ENCODE measurements at places on chromosomes 2 and 18.

GRCh38 chr2:241154915-241155314 is 4.6 kb downstream of the PPP1R7 start:
- DNase-seq = no peak

GRCh38 chr18:24567199-24567598 is 106.8 kb downstream of the HRH4 start:
- no peak for DNase-seq

- DNase-seq = no peak
Observed at GRCh38 chr2:153071090-153071489, 352.7 kb downstream of the ARL6IP6 start.

- DNase-seq = no peak
Observed at GRCh38 chr2:234559609-234560008, 62.7 kb upstream of the ARL4C start.

DNA sequence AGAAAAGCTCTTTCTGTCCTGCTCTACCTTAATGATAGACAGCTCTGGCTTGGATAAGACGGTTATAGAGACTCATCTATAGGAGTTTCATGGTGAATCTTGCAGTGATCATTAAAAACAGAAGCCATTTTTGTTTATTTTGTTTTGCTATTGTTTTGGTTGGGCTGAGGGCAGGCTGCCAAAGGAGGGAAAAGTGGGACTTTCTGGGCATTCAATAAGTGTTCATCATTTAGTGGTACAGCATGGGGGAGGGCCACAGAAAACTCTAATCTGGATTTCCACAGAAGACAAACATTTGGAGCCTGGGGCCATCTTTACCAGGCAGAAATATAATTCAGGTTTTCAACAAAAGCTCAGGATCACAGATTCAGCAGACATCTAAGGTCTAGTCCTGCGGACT is 62.4 kb upstream of the EFEMP1 start:
- no peak for DNase-seq

DNA sequence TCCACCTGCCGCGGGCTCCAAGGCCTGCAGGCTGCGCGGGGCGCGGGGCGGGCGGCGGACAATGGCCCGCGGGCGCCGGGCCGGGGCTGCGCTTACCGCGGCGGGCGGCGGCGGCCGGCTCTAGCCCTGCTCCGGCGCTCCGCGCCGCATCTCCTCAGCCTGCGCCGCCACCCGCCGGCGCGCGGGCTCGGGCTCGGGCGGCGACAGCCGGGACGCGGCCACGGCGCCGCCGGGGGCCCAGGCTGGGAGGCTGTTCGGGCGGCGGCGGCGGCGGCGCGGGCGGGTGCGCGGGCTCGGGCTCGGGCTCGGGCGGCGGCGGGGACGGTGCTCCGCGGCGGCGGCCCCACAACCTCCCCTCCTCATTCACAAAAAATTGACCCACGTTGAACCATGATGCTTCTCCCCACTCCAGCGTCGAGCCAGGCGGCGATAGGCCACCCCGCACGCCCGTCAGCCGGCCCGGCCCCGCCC is at the start of gene HDAC4:
Gene HDAC4 (minus strand): TSS at position 425 of the 471 bp plus-strand sequence. CDS start 48,321 bp downstream, outside the sequence.
- DNase-seq = no peak

DNA sequence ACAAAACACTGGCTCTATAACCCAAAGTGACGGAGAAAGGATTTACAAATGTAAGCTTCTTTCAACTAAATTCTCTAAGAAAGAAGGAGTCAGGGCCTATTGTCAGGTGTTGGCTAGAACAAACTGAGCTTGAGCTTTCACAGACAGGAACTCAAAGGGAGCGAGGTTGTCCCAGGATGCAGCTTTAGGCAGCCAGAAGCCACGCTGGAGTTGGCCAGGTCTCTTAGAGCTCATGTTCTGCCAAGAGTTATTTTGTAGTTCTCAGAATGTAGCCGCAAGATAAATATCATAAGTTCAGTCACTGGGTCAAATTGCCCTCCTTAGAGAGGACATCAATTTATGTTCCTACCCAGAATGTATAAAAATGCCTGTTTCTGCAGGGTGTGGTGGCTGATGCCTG is 54.1 kb upstream of the GREB1L start:
- DNase-seq = no peak

DNA sequence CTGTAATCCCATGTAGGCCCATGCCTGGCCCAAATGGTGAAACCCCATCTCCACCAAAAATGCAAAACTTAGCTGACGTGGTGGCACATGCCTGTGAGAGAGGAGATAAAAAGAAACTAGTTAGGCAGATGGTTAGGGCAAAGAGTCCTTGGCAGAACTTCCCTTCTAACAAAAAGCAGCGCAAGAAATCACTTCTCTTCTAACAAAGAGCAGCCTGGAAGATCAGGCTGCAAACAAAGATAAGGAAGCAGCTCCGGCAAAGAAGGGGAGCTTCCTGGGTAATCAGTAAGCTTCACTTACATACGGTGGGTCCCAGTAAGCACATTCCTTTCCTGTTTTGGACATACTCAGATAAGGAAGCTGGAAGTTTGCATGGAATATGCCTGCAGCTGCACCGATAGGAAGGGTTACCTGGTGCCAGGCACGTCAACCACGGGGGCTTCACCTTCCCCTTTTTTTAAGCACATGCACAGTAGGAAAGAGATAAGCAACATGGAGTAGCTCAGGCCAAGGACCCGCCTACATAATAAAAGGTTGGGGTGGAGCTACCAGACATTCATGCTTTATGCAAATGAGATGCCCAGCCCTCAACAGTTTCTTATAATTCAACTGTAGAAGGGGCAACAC is 61.0 kb upstream of the SLC25A52 start:
- no peak for DNase-seq

GRCh38 chr2:189221811-189222467 is 42.4 kb upstream of the COL5A2 start:
- DNase-seq = no peak

GRCh38 chr2:146451972-146452371 is 1392.9 kb upstream of the ACVR2A start:
- no peak for DNase-seq

GRCh38 chr2:149814049-149814448 is 226.5 kb upstream of the MMADHC start:
- no peak for DNase-seq

- no peak for DNase-seq
Observed at GRCh38 chr2:121558329-121558728, 27.6 kb downstream of the RNU4ATAC start.

GRCh38 chr18:44887227-44887631 is 206.5 kb downstream of the SETBP1 start:
- DNase-seq = peak; percentile 31

GRCh38 chr2:149185942-149186490 is 144.4 kb upstream of the LYPD6 start:
- DNase-seq = no peak

- no peak for DNase-seq
Observed at GRCh38 chr2:106193690-106193976, 468 bp downstream of the UXS1 start.

DNA sequence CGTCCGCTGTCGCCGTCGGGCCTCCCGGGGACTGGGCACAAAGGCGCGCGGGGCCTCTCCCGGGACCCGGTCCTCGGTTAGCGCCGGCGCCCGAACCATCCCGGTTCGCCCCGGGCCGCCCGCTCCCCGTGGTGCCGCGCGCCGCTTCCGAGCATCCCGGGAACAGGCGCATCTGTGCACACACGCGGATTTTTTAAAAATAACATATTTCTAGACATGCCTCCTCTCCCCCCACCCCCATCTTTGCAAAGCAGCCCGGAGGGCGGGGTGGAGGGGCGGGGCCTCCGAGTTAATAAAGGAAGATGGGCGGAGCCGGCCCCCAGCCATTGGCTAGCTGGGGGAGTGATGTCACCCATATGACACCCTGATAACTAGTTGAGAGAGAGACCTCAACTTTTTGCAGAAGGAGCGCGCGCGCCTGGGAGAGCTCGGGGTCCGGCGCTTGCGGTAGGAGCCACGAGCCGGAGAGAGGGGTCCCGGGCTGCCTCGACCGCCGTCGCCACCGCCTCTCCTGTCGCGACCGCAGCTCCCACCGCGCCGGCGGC is at the start of gene SOX11:
Gene SOX11 (plus strand): TSS at position 400 of the 545 bp plus-strand sequence. CDS start 338 bp downstream, outside the sequence.
- no peak for DNase-seq

DNA sequence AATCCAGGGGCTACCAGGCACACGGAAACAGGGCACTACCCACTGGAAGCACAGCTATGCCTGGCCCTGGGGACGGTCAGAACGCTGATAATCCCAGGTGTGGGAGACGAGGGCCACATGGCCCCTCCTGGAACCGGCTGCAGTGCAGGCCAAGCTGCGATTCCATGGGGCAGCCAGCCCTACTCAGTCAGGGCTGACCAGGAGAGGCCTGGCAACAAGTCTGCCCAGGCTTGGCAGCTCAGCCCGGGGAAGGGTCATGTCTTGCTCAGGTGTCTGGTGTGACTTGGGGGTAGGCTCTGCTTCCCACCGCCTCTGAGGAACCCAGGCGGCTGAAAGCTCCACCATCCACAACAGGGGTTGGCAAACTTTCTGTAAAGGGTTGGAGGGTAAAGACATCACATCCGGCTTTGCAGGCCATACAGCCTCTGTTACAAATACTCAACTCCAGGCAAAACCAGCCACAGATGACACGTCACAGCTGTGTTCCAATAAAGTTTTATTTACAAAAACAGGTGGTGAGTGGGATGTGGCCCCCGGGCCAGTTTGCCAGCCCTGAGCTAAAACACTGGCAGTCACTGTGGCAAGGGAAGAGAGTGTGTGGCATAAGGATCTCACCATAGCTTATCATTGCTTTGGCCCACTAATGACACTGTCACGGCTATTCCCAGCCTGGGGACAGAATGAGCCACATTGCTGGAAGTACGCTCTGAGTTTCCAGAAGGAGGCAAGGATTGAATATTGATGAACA is 85.2 kb downstream of the NDUFA10 start:
- DNase-seq = no peak

- DNase-seq = no peak
Observed at GRCh38 chr2:1488851-1489250, 75.6 kb downstream of the TPO start.

DNA sequence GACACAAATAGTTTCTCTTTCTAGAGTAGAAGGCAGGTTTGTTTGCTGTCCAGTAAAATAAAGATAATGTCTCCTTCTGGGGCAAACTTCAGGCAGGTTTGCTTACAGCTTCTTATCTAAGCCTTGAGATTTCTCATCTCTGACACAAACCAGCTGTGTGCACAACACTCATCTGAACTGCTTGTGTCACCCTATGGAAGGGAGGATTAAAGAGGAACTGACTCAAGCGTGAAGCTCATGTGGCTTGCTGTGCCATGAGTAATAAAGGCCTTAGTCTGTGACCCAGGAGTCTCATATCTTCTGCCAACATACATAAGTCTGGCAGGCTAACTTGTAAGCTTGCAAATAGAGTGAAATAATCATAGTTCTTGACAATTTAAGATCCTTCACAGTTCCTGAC is 24.2 kb upstream of the CPO start:
- no peak for DNase-seq

- no peak for DNase-seq
Observed at GRCh38 chr18:9968081-9968848, 54.4 kb downstream of the VAPA start.

GRCh38 chr2:221451862-221452788 is 120.0 kb downstream of the EPHA4 start:
- DNase-seq = no peak

- DNase-seq = no peak
Observed at GRCh38 chr18:65282096-65282495, 468.7 kb upstream of the CDH7 start.

GRCh38 chr2:101114815-101115214 is 36.4 kb downstream of the TBC1D8 start:
- no peak for DNase-seq

DNA sequence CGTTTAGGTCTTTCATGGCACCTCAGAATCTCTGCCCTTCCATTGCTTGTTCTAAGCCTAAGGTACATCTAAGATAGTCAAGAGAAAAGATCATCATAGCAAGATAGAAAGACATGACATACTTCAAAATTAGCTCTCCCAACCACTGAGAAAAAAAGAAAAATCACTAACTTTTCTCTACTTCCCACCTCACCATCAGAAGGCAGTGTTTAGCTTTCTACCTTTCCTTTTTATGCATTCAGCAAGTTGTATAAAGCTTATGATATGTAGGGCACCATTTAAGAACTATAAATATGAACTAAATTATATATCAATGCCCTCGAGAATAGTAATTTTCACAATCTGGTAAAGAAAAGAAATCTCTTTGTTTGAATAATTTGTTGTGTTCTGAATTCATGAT is 331.8 kb upstream of the VWC2L start:
- DNase-seq = no peak

- no peak for DNase-seq
Observed at GRCh38 chr18:53991805-53992204, 232.7 kb downstream of the MBD2 start.

- no peak for DNase-seq
Observed at GRCh38 chr18:53710080-53710479, 514.4 kb downstream of the MBD2 start.

DNA sequence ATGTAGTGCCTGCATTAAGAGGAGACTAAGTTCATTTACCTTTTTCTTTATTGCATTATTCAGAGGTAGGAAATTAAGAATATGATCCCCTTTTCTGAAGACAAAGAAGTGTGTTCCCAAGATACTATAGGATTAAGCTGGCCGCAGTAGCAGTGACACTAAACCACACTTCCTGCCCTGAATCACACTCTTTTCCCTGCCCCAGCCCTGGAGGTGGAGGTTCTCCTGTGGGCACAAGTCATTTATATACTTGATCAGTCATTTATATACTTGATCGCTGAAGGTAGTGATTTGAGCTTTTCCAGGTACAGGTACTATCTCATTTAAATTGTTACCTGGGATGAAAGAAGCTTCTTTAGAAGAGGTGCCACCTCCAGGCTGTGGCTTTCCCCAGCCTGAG is 78.6 kb downstream of the ARMC9 start:
- DNase-seq = no peak

DNA sequence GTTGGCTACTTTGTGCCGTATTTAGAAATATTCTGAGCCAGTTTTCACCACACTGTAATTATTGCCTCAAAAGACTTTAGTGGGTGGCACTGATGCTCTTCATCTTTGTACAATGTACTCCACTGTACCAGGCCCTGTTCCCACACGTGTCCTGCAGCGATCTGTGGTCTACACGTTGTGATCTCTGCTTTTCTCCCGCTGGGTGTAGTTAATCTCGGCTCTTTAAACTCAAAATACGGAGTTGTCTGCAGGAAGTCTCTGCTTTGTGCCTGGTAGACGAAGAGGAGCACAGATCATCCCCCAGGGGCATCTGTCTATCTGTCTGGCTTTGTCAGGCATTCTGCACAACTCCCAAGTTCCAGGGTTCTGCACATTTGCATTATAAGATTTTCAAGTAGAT is 12.1 kb upstream of the GREB1 start:
- DNase-seq = no peak

GRCh38 chr2:168456521-168457189 is 583 bp downstream of the CERS6 start:
- peak; percentile 54 for DNase-seq

DNA sequence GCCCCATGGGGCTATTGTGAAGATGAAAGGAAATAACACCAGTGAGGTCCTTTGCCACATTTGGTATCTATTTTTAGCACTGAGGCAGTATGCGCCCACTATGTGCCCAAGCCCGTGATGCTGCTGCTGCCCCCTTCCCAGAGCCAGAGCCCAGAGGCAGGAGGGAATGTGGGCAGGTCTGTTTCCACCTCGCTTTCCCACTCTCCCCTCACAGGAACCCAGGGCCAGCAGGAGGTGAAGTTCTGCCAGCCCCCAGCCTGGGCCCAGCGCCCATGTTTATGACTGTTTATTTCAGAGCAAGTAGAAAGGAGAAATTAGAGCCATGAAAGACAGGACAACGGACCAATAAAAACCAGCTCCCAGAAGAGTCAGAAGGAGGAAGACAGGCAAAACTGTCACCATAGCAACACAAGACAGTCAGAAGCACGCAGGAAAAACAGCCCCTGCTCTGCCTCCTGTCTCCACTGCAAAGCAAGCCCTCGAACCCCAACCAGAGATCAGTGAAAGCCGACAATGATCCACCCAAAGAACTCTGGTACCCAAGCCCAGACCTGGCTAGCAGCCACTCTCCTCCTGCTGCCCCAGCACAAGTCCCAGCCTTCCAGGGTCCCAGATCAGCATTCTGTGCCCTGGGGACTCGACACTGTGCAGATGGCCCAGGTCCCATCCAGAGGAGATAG is 1.4 kb downstream of the CYRIA start:
- DNase-seq = no peak

Data from activated CD4-positive, CD25-positive, alpha-beta regulatory T cell treated with anti-CD3 and anti-CD28 coated beads, Interleukin-2, amount 50 U/mL, for 72 hours (primary cell).